ENCODE measurements at places on chromosomes 7 and 10.

GRCh38 chr10:4326647-4327046 is 499.4 kb upstream of the AKR1E2 start:
- no peak for DNase-seq

DNA sequence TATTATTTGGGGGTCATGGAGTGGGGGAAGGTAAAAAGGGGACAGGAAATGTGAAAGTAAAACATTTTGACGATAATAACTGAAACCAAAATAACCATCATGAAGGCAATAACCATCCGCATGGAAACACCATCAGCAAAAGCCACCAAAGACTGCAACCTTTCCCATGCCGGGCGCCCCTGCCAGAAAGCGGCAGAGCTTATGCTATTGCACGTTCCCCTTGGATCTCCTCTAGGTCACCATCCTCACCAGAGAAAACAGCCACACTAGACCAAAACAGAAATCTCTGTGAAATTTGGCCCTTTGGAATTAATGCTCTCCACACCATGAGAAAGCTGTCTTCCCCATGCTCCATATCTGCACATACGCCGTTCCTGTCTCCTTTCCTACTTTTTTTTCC is 31.1 kb downstream of the DRGX start:
- no peak for DNase-seq

DNA sequence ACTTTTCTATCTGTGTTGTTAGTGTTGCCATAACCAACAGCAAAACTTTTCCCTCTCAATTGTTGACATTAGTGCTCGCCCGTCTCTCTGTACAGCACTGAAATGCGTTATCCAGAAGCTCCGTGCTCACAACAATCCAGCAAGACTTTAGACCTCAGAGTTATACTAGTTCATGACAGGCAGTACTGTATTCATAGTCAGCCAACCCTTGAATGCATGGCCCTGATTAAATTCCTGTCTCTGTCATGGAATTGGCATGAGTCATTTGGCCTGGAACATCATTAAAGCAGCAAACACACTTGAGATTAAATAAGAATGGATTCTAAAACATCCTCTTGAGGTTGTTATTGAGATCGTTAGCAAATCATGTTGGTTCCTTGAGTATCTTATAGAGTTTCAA is 405.5 kb upstream of the C7orf33 start:
- peak; percentile 39 for DNase-seq

DNA sequence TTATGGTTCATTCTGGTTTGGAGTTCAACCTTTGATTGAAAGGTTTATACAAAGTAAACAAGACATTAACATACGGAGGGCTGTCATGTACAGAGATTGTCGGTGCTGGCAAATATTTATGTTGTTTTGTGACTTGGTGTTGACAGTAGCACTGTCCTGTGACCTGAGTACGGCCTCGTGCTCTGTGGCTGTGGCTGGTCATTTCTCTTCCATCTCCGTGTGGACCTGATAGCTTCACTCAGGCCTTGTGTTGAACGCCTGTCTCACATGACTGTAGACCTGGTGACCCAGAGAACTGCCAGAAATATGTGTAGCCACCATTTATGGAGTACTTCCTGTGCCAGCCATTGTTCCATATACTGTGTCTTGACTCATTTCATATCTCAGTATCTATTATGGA is 311.6 kb downstream of the CCDC3 start:
- no peak for DNase-seq

- DNase-seq = no peak
Measured at GRCh38 chr10:127871631-127872010, 21.1 kb downstream of the CLRN3 start.

- no peak for DNase-seq
Measured at GRCh38 chr7:54955696-54956420, 63.0 kb upstream of the EGFR start.

GRCh38 chr7:2069472-2069860 is 163.3 kb downstream of the MAD1L1 start:
- DNase-seq = no peak

GRCh38 chr7:157760004-157760730 is 423.4 kb downstream of the DNAJB6 start:
- DNase-seq = no peak

DNA sequence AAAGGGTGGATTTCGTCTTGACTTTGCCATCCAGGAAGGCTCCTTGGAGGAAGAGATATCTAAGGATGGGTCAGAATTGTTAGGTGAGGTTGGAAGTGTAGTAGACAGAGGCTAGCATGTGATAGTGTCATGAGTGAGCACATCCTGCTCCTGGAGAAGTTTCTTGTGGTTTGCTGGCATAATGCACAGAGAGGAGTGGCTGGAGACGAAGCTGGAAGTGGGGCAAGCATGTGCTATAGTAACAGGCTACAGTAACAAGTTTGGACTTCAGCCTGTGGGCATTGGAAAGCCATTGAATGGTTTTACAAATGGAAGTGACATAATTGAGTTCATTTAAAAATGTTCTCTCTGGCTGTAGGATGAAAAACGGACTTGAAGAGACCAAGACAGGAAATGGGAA is 175.6 kb upstream of the VWC2 start:
- no peak for DNase-seq

DNA sequence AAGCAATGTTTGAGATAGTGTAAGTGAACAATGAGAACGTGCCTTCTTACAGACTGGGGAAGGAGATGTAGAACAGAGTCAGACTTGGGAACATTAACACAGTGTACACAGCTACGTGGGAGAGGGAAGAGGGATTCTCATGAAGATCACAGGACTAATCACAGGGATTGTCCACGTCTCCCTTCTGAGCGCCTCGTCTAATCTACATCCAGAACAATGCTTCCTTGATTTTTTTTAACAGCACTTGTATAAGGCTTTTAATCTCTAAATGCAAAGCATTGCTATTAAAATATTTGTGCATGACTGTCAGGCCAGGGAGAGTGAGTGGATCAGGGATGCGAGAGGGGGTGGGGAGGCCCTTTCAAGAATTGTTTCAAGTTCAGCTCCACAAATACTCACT is 62.7 kb downstream of the MET start:
- no peak for DNase-seq

DNA sequence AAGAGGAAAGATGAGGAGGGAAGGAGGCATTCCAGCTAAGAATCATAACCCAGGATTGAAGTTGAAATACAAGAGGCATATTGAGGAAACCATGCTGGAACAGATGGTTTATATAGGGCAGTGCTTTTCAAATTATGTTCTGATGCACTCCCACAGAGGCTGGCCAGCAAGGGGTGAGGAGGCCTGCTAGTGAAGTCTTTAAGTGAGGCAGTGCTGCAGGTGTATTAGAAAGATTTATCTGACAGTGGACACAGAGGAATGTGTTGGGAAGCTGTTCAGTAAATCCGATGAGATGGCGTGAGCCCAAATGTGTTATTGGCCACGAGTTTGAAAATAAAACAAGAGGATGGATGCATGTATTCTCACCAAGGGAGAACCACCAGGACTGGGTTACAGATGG is 28.6 kb downstream of the REEP3 start:
- DNase-seq = no peak
